GM12864 (cell line): ENCODE measurements at places on chromosomes 5 and 9.

- no peak for DNase-seq
Measured at GRCh38 chr5:1743769-1744085, 55.9 kb downstream of the MRPL36 start.

DNA sequence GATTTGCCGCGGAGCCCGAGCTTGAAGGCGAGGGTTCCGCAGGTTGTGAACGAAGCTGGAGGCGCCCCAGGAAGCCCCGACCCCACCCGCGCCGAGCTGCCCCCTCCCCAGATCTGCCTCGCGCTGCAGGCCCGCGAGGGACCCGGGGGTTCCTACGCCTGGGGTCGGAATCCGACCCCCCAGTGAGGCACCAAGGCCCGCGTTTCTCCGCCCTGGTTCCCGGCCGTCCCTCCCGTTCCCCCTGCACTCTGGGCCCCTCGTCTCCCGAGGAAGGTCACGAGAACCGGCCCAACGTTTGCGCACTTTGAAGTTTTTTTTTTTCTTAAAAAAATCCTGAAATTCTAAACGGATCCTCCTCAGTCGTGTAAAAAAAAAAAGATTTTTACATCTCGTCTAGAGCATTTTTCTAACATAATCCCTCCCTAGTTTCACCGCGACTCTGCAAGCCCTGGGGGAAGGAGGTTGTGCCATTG lies 880 bp upstream of the GFPT2 start:
- DNase-seq = no peak

DNA sequence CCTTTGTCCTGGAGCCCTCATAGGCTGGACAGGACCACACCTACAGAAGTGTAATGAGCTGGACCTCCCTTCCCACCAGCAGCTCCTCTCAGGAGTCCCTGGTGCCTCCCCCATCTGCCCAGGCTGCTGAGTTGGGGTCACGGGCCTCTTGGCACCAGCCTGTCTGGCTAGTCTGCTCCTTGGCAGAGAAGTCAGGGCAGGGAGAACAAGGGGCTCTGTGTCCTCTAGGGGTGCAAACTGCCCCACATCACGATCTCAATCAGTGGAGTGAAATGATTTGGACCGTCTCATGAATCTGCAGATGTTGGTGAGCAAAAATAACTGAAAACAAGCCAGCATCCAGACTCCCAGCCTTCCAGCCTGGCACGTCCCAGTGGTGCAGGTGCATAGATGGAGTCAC lies 14.9 kb upstream of the GFPT2 start:
- no peak for DNase-seq

DNA sequence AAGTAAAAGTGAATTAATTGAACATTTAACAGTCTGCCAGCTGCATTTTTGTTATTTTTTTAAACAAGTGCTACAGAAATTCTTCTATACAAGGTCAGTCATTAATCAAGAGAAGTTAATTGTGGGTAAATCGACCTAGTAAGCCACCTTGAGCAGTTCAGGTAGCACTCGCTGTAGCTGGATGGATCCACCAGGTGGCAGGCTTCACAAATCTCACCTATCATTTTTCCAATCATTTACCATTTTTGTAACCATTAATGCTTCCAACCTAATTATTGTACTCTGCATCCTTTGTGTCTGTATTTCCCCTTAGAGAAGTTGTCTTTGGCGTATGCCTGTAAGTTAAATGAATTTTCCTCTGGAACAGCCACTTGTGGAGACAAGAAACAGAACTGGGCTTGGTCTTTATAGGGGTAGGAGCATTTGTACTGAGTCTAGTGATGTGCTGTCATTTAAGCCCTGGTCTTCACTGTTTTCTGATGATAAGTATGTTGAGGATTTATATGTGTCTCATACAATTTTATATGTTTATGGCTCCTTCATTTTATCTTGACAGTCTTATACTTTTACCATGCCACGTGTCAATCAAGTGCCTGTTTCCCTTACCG lies 39.5 kb downstream of the CD180 start:
- peak; percentile 30 for DNase-seq

- no peak for DNase-seq
Measured at GRCh38 chr5:133293960-133294359, 242.1 kb downstream of the HSPA4 start.

DNA sequence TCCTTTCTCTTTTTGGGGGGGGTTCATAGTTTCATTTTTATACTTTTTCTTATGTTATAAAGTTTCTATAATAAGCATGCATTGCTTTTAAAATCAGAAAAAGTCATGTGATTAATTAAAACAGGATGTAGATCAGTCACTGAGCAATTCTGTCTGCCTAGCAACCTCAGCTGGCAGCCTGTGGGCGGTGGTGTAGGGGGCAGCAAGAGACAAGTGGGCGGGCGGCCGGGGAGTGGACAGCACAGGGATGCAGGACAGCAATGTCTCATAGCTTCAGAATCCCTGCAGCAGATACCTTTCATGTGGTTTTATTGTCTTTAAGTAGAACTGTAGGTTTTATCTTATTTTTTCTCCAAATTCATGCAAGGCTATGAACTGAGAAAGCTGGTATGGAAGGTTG lies 101.9 kb upstream of the S1PR3 start:
- DNase-seq = no peak

DNA sequence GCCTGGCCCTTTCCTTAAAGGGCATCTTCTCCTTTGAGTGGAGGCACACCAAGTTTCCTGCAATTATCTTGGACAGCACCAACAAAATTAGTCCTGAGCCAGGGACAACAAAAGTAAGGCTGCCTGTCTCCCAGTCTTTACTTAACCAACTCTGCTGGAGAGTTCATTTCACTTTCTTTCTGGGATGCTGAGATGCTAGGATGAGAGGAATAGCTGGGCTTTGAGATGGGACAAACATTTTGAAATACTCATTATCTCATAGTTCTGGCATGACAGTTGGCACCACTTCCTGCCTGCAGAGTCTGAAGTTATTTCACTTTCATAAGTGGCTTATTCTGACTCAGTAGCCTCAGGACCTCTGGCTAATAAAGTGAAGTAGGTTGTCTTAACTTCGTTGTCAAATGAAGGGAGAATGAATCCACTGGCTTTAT lies 157.0 kb downstream of the C9orf152 start:
- peak; percentile 56 for DNase-seq

GRCh38 chr5:179534431-179534830 lies 15.9 kb upstream of the RUFY1 start:
- no peak for DNase-seq

DNA sequence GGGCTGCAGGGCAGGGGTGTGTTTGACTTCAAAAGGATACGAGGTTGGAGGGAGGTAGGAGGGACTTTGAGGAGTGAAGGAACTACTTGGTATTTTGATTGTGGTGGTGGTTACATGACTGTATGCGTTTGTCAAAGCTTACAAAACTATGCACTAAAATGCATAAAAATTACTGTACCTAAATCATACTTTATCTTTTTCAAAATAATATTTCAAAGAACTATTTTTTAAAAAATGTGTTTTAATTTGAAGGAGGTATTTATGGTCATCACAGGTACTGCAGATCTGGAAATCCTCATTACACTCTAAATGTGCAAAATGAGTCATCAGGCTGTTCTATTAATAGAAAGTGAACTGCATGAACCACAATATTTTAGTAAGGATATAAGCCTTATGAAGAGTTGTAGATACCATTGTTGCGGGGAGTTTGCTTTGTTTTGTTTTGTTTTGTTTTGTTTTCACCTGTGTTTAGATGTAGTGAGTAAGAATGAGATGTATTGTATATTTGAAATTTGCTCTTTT lies 116.9 kb downstream of the ARRDC3 start:
- no peak for DNase-seq

DNA sequence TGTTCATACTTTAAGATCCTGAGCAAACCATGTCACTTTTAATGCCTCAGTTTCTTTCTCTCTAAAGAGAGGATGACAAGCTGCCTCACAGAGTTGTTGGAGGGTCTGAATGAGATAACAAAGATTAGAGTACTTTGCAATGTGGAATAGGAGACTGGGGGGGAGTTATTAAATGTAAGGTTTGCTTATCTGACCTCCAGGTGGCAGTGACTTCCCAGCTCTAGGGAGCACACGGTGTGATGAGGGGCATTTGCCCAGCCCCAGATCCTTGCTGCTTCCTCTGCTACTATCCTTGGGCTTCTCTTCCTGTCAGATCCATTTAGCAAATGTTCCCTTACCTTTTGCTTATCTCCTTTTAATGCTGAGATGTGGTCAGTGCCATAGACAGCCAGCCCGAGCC lies 30.7 kb downstream of the ENHO start:
- DNase-seq = no peak

GRCh38 chr5:14869233-14869632 lies 2.3 kb downstream of the ANKH start:
- no peak for DNase-seq

GRCh38 chr5:77971776-77972468 lies 195.8 kb upstream of the TBCA start:
- no peak for DNase-seq

DNA sequence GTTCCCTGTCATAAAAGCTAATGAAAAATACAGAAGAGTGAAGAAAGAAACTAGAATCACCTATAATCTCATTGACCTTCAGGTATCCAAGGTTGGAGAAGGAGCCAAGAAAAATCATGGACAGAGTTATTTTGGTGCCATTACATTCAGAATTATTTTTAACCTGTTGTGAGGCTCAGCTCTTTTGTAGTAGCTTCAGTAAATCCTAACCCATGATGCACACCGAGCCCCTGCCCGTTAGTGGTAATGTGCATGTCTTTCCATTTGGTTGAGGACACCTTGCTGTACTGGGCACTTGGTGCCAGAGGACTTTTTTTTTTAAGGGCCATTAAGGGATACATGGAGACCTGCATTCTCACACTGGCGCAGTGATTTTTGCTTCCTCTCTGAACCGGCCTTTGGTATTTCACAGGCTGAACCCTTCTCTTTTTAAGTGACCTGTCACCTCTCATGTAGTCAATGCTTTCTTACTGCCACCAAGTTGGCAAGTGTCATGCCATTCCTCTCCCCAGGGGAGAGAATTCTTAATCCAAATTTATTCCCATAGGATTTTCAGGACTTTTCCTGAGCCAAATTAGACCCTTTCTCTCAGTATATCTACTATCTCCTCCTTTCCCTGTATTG lies 125.6 kb downstream of the SMARCA2 start:
- no peak for DNase-seq

GRCh38 chr5:178998441-178998840 lies 3.3 kb upstream of the GRM6 start:
- DNase-seq = no peak

GRCh38 chr5:67402526-67402925 lies 205.9 kb upstream of the CD180 start:
- DNase-seq = no peak

- no peak for DNase-seq
Measured at GRCh38 chr5:7772141-7772540, 78.8 kb downstream of the CFAP90 start.

DNA sequence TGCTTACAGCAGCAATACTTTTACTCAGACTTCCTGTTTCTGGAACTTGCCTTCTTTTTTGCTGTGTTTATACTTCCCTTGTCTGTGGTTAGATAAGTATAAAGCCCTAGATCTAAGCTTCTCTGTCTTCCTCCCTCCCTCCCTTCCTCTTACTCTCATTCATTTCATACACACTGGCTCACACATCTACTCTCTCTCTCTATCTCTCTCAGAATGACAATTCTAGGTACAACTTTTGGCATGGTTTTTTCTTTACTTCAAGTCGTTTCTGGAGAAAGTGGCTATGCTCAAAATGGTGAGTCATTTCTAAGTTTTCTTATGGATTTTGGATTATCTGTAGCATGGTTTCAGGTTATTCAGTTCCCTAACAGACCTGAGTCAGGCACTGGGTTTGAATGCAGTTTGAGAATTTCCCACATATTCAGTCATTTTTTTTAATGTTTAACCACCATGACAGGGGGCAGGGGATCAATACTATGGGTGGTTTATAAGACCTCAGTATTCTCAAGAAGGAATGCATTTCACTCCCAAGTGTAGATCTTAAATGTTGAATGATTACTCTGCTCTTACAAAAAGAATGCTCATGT lies at the start of gene IL7R:
IL7R (plus strand) TSS at position 127 of the 587 bp plus-strand sequence; CDS start at position 214, 87 bp downstream.
- DNase-seq = no peak

DNA sequence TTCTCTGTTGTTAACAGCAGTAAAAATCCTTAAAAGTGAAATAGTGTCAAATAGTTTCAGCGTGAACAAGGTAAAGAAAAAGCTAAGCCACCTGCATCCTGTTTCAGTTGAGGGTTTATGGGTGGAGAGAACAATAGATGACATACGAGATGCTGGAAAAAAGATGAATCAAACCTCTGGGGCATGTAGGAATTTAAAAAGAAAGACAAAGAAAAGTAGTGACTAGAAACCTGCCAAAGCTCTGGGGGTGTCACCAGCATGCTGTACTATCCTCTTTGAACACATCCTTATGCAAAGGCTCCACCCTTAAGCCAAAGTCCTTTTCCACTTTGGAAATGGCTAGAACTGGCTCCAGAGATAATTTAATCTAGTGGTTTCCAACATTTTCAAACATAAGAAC lies 22.2 kb downstream of the SCAI start:
- no peak for DNase-seq

GRCh38 chr9:21810388-21810787 lies 8.0 kb downstream of the MTAP start:
- no peak for DNase-seq

- no peak for DNase-seq
Measured at GRCh38 chr9:77945798-77946197, 85.8 kb downstream of the GNAQ start.

GRCh38 chr5:78483809-78484521 lies 123.5 kb downstream of the SCAMP1 start:
- DNase-seq = peak; percentile 59

DNA sequence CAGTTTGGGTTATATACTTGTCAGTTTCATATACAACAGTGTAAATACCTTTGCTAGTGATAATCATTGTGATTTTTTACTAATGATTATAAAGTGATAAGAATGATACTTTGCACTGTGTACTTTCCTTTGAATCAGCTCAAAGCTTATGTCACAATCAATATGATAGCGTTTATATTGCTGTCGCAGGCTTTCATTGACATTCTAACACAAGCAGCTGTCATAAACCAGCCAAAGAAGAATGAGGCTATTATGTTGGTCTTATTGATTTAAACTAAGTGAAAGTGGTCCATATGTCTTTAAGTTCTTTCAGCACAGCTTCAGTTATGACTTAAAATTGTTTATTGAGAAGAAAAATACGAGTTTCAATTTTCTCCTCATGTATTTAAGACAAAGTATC lies 272.7 kb upstream of the RGMB start:
- no peak for DNase-seq

GRCh38 chr5:66987126-66987525 lies 209.5 kb downstream of the CD180 start:
- DNase-seq = no peak

- DNase-seq = no peak
Measured at GRCh38 chr9:126275386-126276001, 51.1 kb upstream of the MVB12B start.

GRCh38 chr9:75092766-75093165 lies 4.5 kb downstream of the OSTF1 start:
- no peak for DNase-seq

GRCh38 chr5:93596676-93597490 lies 13.9 kb downstream of the NR2F1 start:
- DNase-seq = no peak

DNA sequence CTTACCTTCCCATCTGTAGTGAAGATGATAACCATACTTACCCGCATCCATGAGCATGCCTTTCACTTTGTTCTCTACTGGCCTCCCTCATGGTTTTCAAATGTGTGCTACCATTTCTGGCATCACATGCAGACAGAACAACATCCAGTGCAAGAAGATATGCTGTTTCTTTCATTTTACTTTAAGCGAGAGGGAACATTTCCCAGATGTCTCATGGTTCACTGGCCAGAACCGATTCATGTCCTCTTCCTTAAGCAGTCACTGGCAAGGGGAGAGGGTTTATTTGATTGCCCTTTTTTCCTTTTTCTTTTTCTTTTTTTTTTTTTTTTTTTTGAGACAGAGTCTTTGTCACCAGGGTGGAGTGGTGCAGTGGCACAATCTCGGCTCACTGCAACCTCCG lies 37.7 kb downstream of the ARRDC3 start:
- no peak for DNase-seq
